B cell (primary cell): ENCODE measurements at places on chromosomes 3 and 15. TPM values are rescaled to one million over a fixed set of nuclear protein-coding genes. Genes with fewer than 3 reads are reported as not detected.
A peak's percentile ranks its signal among the peaks of the same experiment; 100 is the strongest.

- no peak overlapping the region for H3K4me3 ChIP-seq
- peaks cover 16% of the 10 kb centered on the region for H3K4me1 ChIP-seq
- no peaks in the 10 kb centered on the region for H3K27me3 ChIP-seq
- no peaks in the 10 kb centered on the region for H3K36me3 ChIP-seq
- no peak for DNase-seq
Observed at GRCh38 chr15:55401786-55402246, 6.3 kb downstream of the CCPG1 start.

DNA sequence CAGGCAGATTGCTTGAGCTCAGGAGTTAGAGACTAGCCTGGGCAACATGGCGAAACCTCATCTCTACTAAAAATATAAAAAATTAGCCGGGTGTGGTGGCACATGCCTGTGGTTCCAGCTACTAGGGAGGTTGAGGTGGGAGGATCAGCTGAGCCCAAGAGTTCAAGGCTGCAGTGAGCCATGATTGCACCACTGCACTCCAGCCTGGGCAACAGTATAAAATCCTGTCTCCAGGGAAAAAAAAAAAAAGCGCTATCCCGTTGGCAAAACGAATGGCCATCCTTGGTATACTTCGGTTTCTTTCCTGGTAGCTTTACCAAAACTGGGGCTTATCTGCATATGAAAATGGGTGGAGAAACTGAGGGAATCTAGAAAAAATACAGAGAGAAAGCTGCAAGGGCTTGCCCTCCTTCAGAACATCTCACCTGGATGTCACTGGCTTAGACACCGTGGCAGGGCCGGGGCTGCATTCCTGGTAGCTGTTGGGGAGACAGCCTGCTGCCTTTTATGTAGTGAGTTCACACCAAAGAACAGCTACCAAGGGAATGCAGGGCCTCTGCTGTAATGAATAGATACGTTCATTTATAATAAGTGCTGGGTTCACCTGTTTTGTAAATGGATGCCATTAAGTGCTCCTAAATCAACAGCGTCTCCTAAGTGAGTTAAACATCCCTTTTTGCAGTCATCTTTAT, 96.0 kb downstream of the IQSEC1 start:
- H3K27ac ChIP-seq: no peak overlapping the region
- H3K36me3 ChIP-seq: no peaks in the 10 kb centered on the region
- no peak overlapping the region for H3K4me3 ChIP-seq
- no peak for DNase-seq

PAK2 gene
- 81.7 and 97.7 TPM in 2 replicates for total RNA-seq

DNA sequence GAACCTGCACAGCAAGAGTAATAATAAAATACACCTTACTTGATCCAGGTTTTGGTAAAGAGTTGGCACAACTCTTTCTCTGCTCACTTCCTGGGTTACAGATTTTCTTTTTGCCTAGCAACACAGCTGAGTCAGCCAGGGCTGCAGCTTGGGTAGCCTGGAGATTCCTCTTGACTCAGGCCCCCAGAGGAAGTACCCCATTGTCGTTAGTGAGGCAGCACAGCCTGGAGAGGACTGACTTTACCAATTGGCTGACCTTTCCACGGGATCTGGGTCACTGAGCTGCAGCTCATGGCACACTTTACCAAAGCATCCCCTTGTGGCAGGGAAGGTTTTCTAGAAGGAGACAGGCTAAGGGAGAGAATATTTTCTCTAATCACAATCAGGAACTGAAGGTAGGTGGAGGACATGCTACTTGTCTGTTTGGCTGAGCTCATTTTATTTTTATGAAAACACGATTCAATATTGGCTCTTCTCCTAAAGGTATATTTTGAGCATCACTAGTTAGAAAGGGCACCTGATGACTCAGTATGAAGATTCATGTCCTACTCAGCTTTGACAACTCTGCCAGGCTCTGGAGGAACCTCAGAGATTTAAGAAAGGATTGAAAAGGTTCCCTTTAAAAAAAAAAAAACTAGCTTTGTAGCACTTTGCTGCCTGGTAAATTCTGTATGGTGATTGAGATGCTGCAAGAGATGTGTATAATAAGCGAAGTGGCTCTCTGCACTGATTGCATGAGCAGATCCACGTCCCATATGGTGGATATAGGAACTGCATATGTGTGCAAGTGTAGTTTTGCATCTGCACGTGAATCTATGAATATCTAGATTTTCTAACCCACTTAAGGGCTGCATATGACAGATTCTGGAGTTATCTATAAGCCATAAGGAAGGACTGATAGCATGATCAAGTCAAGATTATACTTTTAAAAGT, 124.8 kb downstream of the CHDH start:
- no peaks in the 10 kb centered on the region for H3K4me1 ChIP-seq
- H3K36me3 ChIP-seq: no peaks in the 10 kb centered on the region
- no peak overlapping the region for H3K4me3 ChIP-seq
- no peak overlapping the region for H3K27ac ChIP-seq

- DNase-seq: no peak
- no peaks in the 10 kb centered on the region for H3K36me3 ChIP-seq
- no peaks in the 10 kb centered on the region for H3K4me1 ChIP-seq
- H3K27me3 ChIP-seq: no peaks in the 10 kb centered on the region
- no peak overlapping the region for H3K4me3 ChIP-seq
- H3K27ac ChIP-seq: no peak overlapping the region
Observed at GRCh38 chr3:159030138-159030670, 228.3 kb downstream of the MFSD1 start.

- DNase-seq: peak; percentile 35
- peak overlapping the region; percentile 12 for H3K27ac ChIP-seq
- peaks cover 60% of the 10 kb centered on the region for H3K4me1 ChIP-seq
- peaks cover 4% of the 10 kb centered on the region for H3K36me3 ChIP-seq
Observed at GRCh38 chr3:152382312-152383135, 113.8 kb downstream of the MBNL1 start.
